ENCODE measurements at places on chromosomes 11 and 22.
A peak's percentile ranks its signal among the peaks of the same experiment; 100 is the strongest.

DNA sequence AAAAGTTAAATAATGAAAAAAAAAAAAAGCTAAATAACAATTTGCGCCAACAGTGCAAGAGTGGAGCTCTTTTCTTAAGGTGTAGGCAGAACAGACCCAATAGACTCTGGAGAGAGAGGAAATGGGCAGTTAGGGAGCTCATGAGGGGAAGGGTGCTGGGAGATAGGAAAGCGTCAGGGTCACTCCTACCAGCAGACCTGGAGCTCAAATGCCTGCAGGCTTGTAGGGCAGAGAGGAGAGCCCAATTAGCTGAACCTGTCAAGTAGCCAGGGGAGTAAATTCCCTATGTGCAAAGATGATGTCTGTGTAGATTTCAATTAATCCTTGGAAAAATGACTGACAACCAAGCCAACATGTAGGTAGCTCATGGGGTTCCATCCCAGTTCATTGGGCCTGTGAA, 73.0 kb downstream of the RAB30 start:
- peak overlapping the region; percentile 74 for H3K27ac ChIP-seq
- H3K27me3 ChIP-seq: no peaks in the 10 kb centered on the region

GRCh38 chr11:12806113-12806512, 131.9 kb downstream of the TEAD1 start:
- H3K4me3 ChIP-seq: no peak overlapping the region
- DNase-seq: no peak
- H3K4me1 ChIP-seq: no peaks in the 10 kb centered on the region
- H3K27ac ChIP-seq: no peak overlapping the region

DNA sequence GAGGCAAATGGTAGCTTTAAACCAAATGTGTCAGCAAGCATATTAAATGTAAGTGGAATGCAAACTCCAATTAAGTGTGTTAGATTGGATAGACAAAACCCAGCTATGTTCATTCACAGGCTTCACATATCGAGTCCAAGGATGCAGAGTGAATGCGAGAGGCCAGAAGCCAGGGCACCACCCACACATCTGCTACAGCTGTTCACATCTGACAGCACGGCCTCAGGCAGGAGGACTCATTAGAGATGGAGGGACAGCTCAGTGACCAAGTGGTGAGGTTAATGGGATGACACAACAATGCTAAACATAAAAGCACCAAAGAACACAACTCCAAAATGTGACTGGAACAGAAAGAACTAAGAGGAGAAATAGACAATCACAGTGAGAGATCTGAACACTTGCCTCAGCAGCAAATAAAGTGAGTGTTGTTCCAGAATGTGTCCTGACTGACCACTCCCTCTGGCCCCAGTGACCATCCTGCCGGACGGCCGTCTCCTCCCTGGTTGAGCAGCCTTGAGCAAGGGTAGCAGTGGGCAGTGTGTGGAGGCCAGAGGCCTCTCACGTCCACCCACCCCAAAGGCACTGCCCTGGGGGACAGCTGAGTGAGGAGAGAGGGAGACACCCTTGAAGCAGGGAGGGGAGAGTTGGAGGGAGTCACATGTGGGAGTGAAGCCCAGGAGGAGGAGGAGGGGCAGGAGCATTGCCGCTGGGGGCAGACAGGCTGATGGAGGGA, 23.8 kb downstream of the ALG12 start:
- no peak overlapping the region for H3K4me3 ChIP-seq
- no peaks in the 10 kb centered on the region for H3K27me3 ChIP-seq
- peak overlapping the region; percentile 25 for H3K27ac ChIP-seq
- DNase-seq: no peak

- H3K27me3 ChIP-seq: peaks cover 10% of the 10 kb centered on the region
- H3K4me1 ChIP-seq: peaks cover 24% of the 10 kb centered on the region
- no peak overlapping the region for H3K4me3 ChIP-seq
- H3K36me3 ChIP-seq: no peaks in the 10 kb centered on the region
- peak; percentile 43 for DNase-seq
Observed at GRCh38 chr11:12149672-12150225, 39.4 kb downstream of the MICAL2 start.

GRCh38 chr22:26957897-26958296, 300.5 kb downstream of the MIAT start:
- no peaks in the 10 kb centered on the region for H3K4me1 ChIP-seq
- H3K4me3 ChIP-seq: no peak overlapping the region
- no peak overlapping the region for H3K27ac ChIP-seq
- no peak for DNase-seq
- no peaks in the 10 kb centered on the region for H3K36me3 ChIP-seq

DNA sequence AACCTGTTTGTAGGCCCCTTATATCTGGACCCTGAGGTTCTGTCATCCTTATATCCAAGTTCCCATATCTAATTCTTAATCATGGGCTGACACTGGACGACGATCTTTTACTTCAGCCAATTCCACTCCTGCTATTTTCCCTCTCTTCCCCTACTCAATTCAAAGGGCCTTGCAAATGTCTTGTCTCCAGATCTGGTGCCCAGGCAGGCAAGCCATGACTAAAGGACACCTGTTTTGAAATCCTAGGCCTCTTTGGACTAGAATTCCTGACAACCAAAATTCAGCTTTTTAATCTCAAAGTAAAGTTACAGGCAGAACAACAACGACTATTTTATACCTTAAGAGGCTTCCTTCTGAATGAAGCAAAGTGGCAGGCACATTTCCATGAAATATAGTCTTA, 963.4 kb downstream of the DLG2 start:
- no peaks in the 10 kb centered on the region for H3K4me1 ChIP-seq
- no peaks in the 10 kb centered on the region for H3K27me3 ChIP-seq
- DNase-seq: no peak
- no peaks in the 10 kb centered on the region for H3K36me3 ChIP-seq

- peaks cover 4% of the 10 kb centered on the region for H3K27me3 ChIP-seq
- no peak for DNase-seq
- H3K4me1 ChIP-seq: no peaks in the 10 kb centered on the region
- H3K36me3 ChIP-seq: no peaks in the 10 kb centered on the region
Observed at GRCh38 chr11:131745405-131745804, 375.0 kb downstream of the NTM start.

- peaks cover 10% of the 10 kb centered on the region for H3K36me3 ChIP-seq
- peak overlapping the region; percentile 26 for H3K27ac ChIP-seq
- H3K27me3 ChIP-seq: no peaks in the 10 kb centered on the region
- no peak for DNase-seq
- H3K4me1 ChIP-seq: peaks cover 36% of the 10 kb centered on the region
- H3K4me3 ChIP-seq: peak overlapping the region; percentile 20
Observed at GRCh38 chr11:95070471-95070870, 3.8 kb downstream of the SRSF8 start.

GRCh38 chr11:125069796-125070195, 6.7 kb downstream of the SLC37A2 start:
- no peaks in the 10 kb centered on the region for H3K36me3 ChIP-seq
- peaks cover 18% of the 10 kb centered on the region for H3K27me3 ChIP-seq
- DNase-seq: no peak
- peaks cover 54% of the 10 kb centered on the region for H3K4me1 ChIP-seq

DNA sequence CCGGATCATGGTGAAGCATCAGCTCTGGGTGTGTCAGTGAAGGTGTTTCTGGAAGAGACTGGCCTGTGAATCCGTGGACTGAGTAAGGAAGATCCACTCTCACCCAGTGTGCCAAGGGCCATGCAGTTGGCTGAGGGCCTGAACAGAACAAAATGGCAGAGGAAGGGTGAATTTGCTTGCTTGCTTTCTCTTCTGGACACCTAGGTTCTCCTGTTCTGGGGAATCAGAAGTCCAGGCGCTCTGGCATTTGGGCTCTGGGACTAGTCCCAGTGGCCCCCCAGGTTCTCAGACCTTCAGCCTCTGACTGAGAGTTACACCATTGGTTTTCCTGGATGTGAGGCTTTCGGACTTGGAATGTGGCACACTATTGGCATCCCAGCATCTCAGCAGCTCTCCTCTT, 1170.8 kb downstream of the TBC1D22A start:
- DNase-seq: no peak
- H3K4me1 ChIP-seq: peaks cover 10% of the 10 kb centered on the region
- peaks cover 15% of the 10 kb centered on the region for H3K27me3 ChIP-seq

DNA sequence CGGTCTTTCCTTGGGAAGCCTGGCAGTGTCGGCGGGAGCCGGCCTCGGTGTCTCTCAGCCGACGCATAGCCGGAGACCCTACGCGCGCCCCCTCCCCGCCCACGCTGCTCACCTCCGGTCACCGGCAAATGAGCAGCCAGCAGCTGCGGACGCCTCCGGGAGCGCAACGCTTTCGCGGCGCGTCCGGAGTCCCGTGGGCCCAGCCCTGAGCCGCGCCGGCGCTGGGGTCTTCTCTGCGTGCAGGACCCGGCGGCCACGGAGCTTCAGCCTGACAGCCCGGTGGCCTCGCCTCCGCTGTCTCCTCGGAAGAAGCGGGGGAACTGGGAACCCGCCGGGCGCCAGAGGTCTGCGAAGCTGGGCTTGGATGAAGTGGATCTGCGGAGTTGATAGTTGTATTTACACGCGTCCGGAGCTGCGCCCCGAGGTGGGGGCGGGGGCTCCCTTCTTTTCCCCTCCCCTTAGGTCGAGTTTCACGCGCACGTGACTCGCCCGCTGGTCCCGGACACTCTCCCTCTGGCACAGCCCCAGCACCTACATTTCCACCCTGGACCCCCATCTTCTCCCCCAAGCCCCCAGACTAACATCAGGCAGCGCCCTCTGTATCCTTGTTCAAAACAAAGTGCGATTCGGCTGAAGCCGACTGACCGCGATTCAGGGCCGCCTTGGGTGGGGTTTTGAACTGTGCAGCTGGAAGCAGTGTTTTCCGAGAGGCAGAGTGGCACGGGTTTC, at the start of gene SLC43A1:
SLC43A1 (minus strand) TSS at position 371 of the 729 bp plus-strand sequence. CDS start 1,591 bp downstream, outside the sequence.
- peak within 1 kb of the TSS; percentile 92 for H3K27ac ChIP-seq
- H3K36me3 ChIP-seq: peaks cover 3% of the 10 kb centered on the region
- no peak for DNase-seq
- H3K4me3 ChIP-seq: peak within 1 kb of the TSS; percentile 97

DNA sequence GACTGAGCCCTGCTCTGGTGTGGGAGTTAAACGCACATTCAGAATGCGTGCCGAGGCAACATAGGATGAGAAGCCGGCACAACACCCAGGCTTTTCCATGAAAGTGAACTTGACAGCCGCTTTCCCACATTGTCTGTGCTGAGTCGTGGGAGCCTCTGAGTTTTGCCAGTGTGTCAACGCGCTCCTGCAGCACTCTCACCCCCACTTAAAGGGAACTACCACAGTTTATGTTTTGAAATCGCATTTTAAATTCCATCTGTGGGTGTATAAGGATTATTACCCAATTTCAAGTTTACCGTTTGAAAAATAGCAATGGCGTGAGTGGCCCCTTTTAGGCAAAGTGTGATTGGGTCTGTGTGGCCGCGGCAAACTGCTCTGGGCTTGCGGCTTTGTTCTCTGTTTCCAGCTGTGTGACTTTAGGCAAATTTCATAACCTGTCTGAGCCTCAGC, 81.5 kb downstream of the FBLN1 start:
- no peak overlapping the region for H3K4me3 ChIP-seq
- H3K27ac ChIP-seq: no peak overlapping the region
- no peaks in the 10 kb centered on the region for H3K36me3 ChIP-seq
- peaks cover 21% of the 10 kb centered on the region for H3K27me3 ChIP-seq
- no peak for DNase-seq

- H3K27ac ChIP-seq: no peak overlapping the region
- H3K4me3 ChIP-seq: no peak overlapping the region
- peaks cover 6% of the 10 kb centered on the region for H3K27me3 ChIP-seq
Observed at GRCh38 chr11:105070306-105070705, 25.2 kb upstream of the CARD16 start.

GRCh38 chr11:93655581-93656255, 5.8 kb upstream of the CEP295 start:
- no peaks in the 10 kb centered on the region for H3K36me3 ChIP-seq
- H3K4me3 ChIP-seq: no peak overlapping the region
- H3K4me1 ChIP-seq: peaks cover 2% of the 10 kb centered on the region
- H3K27ac ChIP-seq: no peak overlapping the region
- DNase-seq: no peak

- DNase-seq: no peak
- H3K27ac ChIP-seq: no peak overlapping the region
- peaks cover 62% of the 10 kb centered on the region for H3K36me3 ChIP-seq
- no peaks in the 10 kb centered on the region for H3K4me1 ChIP-seq
Observed at GRCh38 chr22:45823336-45823735, 151.7 kb downstream of the ATXN10 start.

DNA sequence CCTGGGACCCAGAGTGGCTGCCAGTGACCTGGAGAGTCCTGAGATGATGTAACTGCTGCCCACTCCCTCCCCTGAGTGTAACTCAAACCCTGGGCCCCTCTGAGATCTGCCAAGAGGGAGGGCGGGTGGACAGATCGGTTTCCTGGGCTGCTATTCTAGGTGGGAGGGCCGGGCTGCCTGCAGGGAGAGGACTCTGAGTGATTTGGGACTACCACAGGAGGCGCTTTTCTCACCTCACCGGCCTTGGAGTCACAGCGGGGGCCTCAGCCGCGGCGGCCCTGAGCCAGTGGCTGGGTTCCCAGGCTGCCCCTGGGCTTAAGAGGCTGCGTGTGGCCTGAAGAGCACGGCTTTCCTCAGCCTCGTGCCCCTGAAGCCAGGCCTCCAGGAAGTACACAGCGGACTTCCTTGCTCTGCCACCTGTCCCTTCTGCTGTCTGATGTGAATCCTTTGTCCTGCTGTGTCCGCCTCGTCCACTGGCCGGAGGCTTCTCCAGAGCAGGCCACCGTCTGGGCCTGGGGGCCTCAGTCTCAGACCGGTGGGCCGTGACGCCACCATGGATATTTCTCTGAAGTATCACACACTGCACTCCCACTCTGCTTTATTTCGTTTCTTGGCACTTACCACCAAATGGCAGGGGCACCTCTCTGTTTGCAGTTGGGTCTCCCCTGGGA, 11.5 kb downstream of the RELT start:
- no peak for DNase-seq
- peaks cover 76% of the 10 kb centered on the region for H3K4me1 ChIP-seq
- H3K27ac ChIP-seq: peak overlapping the region; percentile 98
- peak overlapping the region; percentile 78 for H3K4me3 ChIP-seq
- H3K27me3 ChIP-seq: no peaks in the 10 kb centered on the region
- H3K36me3 ChIP-seq: peaks cover 68% of the 10 kb centered on the region

DNA sequence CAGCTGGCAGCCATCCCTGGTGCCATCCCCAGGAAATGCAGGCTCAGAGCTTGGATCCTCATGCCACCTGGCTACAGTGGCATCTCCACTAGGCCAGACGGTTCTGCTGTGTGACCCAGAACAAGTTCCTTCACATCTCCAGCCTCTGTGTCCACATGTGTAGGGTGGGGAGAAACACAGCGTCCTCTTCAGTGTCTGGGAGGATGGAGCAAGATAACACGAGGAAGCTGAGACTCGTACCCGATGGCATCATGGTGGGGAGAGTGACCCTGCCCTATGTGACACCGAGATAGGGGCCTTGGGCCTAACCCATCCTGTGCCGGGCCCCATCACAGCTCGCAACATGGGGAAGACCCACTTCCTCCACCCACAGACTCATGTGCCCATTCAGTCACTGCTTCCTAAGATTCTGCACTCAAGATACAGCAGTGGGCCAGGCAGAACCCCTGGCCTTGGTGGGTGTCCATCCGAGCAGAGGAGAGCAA, 78.5 kb downstream of the MORC2 start:
- no peak for DNase-seq
- H3K27ac ChIP-seq: no peak overlapping the region
- peaks cover 8% of the 10 kb centered on the region for H3K36me3 ChIP-seq
- no peaks in the 10 kb centered on the region for H3K27me3 ChIP-seq
- H3K4me3 ChIP-seq: no peak overlapping the region

All from stimulated activated naive B cell treated with anti-CD40 and anti-IgM and Interleukin-4, amounts not matched to agents 10 μg/mL and 1 μg/mL and 100 μg/mL, for 72 hours (primary cell).